ENCODE measurements at places on chromosomes 2 and 18.

GRCh38 chr2:61658841-61659780 is 121.0 kb upstream of the XPO1 start:
- DNase-seq = peak; percentile 38

- DNase-seq = no peak
Observed at GRCh38 chr2:88066543-88066942, 1.1 kb upstream of the SMYD1 start.

- no peak for DNase-seq
Observed at GRCh38 chr18:31049189-31049588, 6.6 kb upstream of the DSC3 start.

GRCh38 chr18:70363861-70364260 is 75.0 kb downstream of the SOCS6 start:
- no peak for DNase-seq

DNA sequence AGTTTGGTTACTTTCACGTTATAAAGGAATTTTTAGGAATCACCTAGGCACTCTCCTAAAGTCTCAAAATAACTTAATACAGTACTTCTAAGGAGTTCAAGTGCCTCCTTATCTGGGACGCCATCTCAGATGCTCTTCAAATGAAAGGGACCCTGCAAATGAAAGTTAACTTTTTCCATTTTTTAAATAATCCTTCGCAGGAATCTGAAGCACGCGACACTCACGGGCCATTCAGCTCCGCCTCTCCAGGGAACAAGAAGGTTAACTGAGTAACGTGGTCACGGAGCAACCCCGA is 537 bp upstream of the ZC3H15 start:
- no peak for DNase-seq

- no peak for DNase-seq
Observed at GRCh38 chr18:75090336-75090735, 118.6 kb downstream of the PTGR3 start.

- DNase-seq = no peak
Observed at GRCh38 chr2:234714711-234715110, 217.8 kb upstream of the ARL4C start.

GRCh38 chr2:9737053-9737875 is 106.0 kb upstream of the TAF1B start:
- peak; percentile 28 for DNase-seq

- no peak for DNase-seq
Observed at GRCh38 chr2:72827966-72828646, 2.3 kb upstream of the EXOC6B start.

- no peak for DNase-seq
Observed at GRCh38 chr2:9905413-9905812, 46.1 kb upstream of the GRHL1 start.

DNA sequence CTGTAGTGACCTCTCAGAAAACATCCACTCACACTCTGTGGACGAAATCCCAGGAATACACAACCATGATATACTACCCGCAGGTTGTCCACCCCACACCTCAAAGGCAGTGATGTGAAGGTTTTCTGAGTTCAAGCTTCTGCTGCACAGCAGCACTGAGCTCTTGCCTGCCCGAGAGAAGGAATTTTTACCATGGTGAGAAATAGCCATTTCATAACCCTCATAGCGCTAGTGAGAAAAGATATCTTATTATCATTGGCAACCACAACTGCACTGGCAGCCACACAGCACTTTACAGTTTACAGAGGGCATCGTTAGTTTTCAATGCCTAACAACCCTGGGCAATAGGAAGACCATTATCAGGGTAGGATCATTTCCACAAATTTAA is 36.9 kb downstream of the NAPG start:
- no peak for DNase-seq

DNA sequence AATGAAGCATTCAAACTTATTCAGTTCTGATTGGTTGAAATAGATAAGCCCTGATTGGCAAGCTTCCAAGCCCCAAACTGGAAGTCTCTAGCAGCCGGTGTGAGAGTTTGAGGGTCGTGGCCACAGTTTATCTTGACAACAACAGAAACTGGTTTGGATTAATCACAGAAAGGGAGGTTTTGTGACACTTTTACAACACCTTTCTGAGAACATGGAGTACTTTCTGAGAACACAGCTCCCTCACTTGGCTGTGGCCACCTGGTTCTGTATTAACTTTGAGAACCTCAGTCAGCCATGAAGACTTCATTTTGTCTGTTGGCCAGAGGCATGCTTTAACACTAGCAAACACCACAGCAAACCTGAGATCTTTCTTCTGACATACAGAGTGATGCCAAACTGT is 280.7 kb upstream of the VWC2L start:
- DNase-seq = peak; percentile 32

GRCh38 chr2:200609028-200609614 is 23.3 kb downstream of the AOX1 start:
- no peak for DNase-seq

DNA sequence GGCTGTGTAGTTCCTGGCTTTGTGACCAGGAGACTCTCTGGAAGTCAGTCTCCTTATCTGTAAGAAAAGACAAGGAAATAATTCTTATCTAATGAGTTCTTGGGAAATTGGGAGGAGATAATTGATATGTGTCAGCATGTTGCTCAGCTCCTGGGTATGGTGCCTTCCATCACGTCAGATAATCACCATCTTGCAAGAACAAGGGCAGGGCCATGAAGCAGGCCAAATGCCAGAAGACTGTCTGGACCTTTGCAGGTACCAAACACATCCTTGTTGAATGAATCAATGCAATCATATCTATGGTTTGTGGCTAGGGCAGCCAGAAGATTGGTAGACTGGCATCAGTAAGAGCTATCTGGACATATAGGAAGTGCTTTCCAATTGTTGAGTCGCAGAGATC is 473.5 kb downstream of the TNS1 start:
- no peak for DNase-seq

- DNase-seq = no peak
Observed at GRCh38 chr2:75587954-75588587, 27.3 kb upstream of the EVA1A start.

- DNase-seq = peak; percentile 21
Observed at GRCh38 chr2:67234440-67234839, 162.7 kb upstream of the ETAA1 start.

DNA sequence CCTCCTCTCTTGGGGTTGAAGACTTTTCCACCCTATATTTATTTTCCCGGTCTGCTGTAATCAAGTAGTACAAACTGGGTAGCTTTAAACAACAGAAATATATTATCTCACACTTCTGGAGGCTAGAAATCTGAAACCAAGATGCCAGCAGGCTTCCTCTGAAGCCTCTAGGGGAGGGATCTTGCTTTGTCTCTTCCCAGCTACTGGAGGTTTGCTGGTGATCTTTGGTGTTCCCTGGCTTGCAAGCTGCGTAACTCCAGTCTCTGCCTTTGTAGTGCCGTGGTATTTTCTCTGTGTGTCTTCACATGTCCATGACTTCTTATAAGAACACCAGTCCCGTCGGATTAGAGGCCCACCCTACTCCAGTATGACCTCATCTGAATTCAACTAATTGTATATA is 44.4 kb downstream of the MYO3B start:
- DNase-seq = no peak

- no peak for DNase-seq
Observed at GRCh38 chr18:11784674-11785304, 66.4 kb upstream of the CHMP1B start.

GRCh38 chr2:150449856-150450255 is 37.6 kb downstream of the RND3 start:
- no peak for DNase-seq

GRCh38 chr18:12079491-12080237 is 14.0 kb upstream of the ANKRD62 start:
- DNase-seq = no peak
